Neural progenitor cell (in vitro differentiated cells): ENCODE measurements at places on chromosomes 16 and 17.

- no peak for DNase-seq
Measured at GRCh38 chr17:49491192-49491769, 3.8 kb upstream of the NGFR start.

GRCh38 chr16:28140788-28141618, 70.8 kb downstream of the XPO6 start:
- DNase-seq, result no peak

DNA sequence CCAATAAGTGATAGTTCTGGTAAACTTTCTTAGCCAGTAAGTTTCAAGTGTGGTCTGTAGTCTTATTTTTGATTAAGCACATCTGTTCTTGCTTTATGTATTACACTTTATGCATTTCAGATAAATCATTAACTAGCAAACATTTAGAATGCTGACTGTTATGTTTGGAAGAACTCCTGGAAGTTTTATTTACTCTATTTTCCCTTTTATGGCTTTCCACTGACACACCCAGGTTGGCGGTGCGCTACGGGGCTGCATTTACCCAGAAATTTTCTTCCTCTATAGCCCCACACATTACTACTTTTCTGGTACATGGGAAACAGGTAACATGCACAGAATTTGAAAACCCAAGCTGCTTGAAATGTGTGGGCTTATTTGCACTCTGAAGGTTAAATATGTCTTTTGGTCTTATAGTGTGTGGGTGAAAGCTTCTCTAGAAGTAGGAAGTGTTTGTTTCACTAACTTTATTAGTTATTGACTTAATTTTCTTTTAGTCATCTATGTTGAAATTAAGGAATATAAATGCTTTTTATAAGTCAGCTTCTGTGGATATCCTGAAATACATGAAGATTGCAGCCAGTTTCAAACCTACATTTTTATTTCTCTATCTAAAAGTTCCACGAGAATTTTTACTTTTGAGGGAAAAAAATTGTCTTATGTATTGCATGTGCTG, 203.7 kb downstream of the PHKB start:
- no peak for DNase-seq

- no peak for DNase-seq
Measured at GRCh38 chr16:27406511-27407128, 4.6 kb downstream of the IL21R start.

GRCh38 chr17:56690441-56691291, 97.2 kb downstream of the NOG start:
- no peak for DNase-seq

DNA sequence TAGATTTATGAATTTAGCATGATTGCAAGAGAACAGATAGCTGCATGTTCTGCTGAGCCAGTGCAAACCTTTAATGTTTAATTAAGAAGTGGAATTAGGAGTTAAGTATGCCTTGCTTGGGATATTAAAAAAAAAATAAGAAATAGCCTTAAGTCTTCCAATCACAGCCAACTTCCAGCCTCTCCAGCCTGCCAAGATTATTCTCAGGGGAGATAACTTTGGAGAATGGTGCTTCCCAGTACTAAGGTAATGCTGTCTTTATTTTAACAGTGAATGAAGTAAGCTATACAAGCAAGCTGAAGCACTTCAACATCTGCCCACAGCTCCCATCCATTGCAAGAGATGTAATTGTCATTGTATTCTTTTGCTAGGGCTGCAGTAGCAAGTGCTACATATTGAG, 389.5 kb upstream of the ASIC2 start:
- DNase-seq, result no peak

GRCh38 chr17:42555122-42555622, 2.4 kb downstream of the HSD17B1 start:
- DNase-seq, result no peak

- DNase-seq, result no peak
Measured at GRCh38 chr16:29024278-29024677, 39.4 kb downstream of the LAT start.

GRCh38 chr16:85641776-85642176, 28.7 kb downstream of the GSE1 start:
- DNase-seq, result no peak

GRCh38 chr17:14818469-14818868, 446.7 kb downstream of the PMP22 start:
- DNase-seq, result no peak

DNA sequence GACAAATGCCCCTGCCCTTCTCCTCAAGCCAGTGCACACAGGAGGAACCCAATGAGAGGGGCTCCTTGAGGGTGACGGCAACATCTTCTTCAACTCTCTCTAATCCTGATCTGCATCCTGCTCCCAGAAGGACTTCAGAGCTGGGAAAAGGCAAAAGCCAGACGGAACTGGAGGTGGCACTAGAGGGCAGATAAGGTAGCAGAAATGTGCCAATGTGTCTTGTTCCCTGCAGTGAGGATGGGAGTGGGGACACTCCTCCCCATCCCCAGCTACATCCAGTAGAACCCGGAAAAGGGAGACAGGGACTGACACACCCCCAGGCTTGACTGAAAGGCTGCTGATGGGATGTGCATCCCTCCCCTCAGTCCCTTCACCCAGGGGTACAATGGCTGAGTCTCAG, 28.5 kb downstream of the SRCIN1 start:
- DNase-seq, result no peak

DNA sequence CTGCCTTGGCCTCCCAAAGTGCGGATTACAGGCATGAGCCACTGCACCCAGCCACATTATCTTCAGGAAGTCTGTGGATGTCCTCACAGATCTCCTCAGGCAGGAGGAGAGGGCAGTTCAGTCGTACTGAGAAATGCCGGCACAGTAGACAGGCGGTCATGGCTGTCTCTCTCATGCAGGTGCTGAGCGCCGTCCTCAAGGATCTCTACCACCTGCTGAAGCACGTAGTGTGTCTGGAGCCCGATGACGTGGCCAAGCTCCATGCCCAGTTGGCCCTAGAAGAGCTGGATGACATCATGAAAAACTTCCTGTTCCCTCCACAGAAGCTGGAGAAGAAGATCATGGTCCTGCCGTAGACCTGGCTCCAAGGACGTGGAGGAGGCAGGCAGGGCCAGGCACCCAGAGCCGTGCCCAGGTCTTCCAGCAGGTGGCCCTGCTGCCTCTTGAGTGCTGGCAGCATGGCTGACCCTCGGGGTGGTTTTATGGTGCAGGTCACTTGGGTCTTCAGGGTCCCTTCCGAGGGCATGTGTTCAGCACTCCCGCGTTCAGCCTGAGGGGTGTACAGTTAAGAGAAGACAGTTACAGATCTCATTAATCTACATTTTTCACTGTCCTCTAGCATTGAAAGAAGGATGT, 22.0 kb upstream of the HAS3 start:
- no peak for DNase-seq

- DNase-seq, result peak; percentile 32
Measured at GRCh38 chr17:62657690-62658089, 30.2 kb downstream of the MRC2 start.

GRCh38 chr17:7380321-7380720, 568 bp upstream of the TNK1 start:
- DNase-seq, result no peak
